ENCODE measurements at places on chromosomes 3 and 15. TPM values are rescaled to one million over a fixed set of nuclear protein-coding genes. Genes with fewer than 3 reads are reported as not detected.

Gene UTS2B
- total RNA-seq: 0.21 TPM

Gene CCR9
- 0.94 TPM for total RNA-seq

Gene CASR
- total RNA-seq: 1.2 TPM

Gene ADAMTSL3
- not detected for total RNA-seq

Gene BCHE
- total RNA-seq: not detected

Gene LMAN1L
- 0.21 TPM for total RNA-seq

Gene CTXN2
- total RNA-seq: not detected

Gene SCAP
- 31.9 TPM for total RNA-seq

Gene DISP2
- under 0.01 TPM for total RNA-seq

All from mononuclear cell (primary cell).